ENCODE measurements at places on chromosomes 6 and 20. TPM values are rescaled to one million over a fixed set of nuclear protein-coding genes. Genes with fewer than 3 reads are reported as not detected.

Gene SLC22A16
- total RNA-seq = not detected

Gene NKAIN2
- total RNA-seq = not detected

Gene TRIM15
- total RNA-seq = not detected

Gene BCAS1
- under 0.01 TPM for total RNA-seq

Gene ELOVL2
- 1.6 TPM for total RNA-seq

Gene EDN3
- total RNA-seq = not detected
